ENCODE measurements at places on chromosomes 7 and 10. TPM values are rescaled to one million over a fixed set of nuclear protein-coding genes. Genes with fewer than 3 reads are reported as not detected.

- DNase-seq = no peak
Observed at GRCh38 chr10:929960-930624, 1.4 kb downstream of the LARP4B start.

DNA sequence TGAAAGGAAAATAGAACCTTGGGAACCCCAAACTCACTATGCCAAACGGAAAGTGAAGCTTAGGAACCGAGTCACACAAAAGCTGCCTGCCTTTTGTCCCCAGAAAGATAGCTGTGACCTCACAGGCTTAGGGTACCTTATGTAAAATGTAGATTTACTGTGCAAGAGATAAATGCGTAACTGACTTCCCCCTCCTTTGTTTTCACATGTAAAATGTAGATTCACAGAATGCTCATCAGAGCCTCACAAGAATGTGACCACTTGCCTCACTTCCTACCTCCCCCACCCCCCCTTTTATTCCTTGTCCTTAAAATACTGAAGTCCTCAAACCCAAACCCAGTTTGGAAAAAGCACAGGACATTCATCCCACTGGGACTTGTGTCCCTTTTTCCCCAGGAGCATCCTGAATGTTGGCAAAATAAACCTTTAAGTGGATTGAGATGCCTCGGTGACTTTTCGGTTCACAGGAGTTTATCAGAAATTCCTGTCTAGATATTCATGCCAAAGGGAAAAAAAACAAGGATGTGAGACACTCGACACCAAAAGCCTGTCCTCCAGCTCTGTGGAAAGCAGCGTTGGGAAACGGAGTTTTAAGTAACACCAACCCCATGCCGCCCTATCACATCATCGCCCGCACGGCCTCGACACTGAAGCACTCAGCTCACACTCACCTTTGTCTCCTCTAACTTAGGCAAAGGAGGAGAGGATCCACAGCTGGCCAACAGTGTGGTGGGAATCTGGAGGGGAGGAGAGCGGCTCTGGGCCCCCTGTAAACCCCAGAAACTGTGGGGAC lies 45.9 kb downstream of the SVIL start:
- DNase-seq = no peak

DNA sequence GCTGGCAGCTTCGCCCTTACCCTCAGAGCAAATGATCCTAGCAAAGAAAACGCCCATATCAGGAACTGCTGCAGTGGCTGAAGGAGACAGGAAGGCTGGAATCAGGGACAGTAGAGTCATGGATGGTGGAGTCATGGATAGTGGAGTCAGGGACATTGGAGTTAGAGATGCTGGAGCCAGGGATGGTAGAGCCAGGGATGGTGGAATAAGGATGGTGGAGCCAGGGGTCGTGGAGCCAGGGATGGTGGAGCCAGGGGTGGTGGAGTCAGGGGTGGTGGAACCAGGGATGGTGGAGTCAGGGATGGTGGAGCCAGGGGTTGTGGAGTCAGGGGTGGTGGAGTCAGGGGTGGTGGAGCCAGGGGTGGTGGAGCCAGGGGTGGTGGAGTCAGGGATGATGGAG lies 31.3 kb downstream of the C10orf105 start:
- DNase-seq = no peak

DNA sequence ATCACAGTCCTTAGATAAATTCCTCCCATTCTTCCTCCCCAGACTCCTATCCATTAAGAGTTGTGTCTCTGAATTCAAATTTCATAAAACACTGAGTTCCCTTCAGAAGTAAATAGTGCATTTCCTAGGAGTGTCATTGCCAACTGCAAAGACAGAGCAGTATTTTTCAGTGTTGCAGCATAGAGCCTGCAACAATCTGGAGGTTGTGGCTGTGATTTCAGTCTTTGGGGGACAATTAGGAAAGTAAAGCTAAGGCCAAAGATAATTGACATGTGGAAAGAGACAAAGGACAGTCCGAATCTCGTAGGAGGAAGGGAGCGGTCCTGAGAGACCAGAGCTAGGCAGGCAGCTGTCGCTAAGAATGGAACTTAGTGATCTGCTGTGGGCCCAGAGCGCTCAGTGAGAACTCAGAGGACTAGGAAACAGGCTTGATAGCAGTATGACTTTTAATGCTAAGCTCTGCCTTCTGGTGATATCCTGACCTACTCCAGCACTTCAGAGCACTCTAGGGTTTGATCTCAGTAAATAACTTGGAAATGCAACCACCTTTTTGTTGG lies 46.2 kb downstream of the PRPF18 start:
- DNase-seq = no peak

- peak; percentile 34 for DNase-seq
Observed at GRCh38 chr10:4074545-4075407, 289.8 kb upstream of the KLF6 start.

SUFU gene
- total RNA-seq = 18.0 TPM

GRCh38 chr7:95593343-95593742 lies 3.0 kb downstream of the PDK4 start:
- DNase-seq = no peak

GRCh38 chr7:30057741-30058140 lies 29.5 kb downstream of the PLEKHA8 start:
- no peak for DNase-seq

- no peak for DNase-seq
Observed at GRCh38 chr10:119640875-119641526, 10.2 kb upstream of the BAG3 start.

- DNase-seq = no peak
Observed at GRCh38 chr10:86742230-86742629, 14.2 kb upstream of the BMPR1A start.

CDHR3 gene
- 1.2 TPM for total RNA-seq

DNA sequence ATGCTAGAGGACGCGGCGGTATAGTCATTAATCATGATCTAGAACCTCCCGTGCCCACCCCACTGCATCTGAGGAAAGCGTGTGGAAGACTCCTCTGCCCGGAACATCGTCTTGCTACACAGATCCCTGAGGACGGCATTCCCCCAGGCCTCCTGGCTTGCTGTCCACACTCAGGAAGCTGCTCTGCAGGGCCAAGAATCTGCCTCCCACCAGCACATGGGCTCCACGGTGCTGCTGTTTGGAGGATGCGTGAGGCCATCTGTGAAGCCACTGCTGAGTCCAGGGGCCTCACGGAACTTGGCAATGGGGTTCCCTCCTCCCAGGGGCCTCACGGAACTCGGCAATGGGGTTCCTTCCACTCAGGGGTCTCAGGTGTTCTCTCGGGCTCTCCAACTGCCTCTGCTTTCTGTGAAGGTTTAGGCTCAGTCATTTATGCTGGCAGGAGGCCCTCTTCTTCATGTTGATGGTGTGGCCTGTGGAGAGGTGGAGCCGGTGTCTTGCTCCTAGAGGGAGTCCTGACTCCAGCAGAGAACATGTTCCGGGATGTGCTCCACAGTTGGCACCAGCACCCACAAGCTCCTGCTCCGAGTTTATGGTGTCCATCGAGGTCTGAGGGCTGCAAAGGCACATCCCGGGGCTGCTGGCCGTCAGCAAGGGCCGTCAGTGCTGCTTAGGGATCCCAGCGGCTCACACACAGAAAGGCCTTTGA lies 273.3 kb downstream of the DNAJB6 start:
- DNase-seq = no peak

- no peak for DNase-seq
Observed at GRCh38 chr7:3922175-3922635, 621.2 kb downstream of the SDK1 start.

MMP21 gene
- not detected for total RNA-seq

PAPSS2 gene
- 0.13 TPM for total RNA-seq

DNA sequence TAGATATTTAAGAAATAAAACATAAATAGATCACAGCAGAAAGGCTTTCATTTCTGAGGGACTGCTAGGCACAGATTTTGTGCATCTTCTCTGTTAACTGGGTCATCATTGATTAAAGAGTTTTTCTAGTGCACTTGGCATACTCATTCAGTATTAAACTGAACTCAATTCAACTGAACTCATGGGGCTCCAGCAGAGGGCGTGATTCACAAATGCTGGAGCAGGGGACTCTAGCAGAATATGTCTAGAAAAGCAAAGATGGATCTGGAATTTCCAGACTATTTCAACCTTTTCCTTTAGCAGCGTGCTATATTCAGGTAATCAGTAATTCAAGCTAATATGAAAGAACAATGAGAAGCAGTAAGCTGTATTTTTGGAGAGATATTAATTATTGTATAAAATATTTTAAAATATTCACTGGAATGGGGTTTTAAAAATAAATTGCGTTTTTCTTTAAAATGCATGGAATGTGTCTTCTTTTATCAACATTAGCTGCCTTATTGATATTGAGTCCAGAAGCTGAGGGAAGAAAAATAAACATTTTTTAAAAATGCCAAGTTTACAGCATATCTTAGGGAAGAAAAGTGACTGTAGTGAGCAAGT lies 296.8 kb upstream of the CACNA2D1 start:
- DNase-seq = no peak

GRCh38 chr7:44075296-44076075 lies 6.8 kb downstream of the POLM start:
- no peak for DNase-seq

GRCh38 chr10:114173603-114173920 lies 441 bp downstream of the CCDC186 start:
- no peak for DNase-seq

DNA sequence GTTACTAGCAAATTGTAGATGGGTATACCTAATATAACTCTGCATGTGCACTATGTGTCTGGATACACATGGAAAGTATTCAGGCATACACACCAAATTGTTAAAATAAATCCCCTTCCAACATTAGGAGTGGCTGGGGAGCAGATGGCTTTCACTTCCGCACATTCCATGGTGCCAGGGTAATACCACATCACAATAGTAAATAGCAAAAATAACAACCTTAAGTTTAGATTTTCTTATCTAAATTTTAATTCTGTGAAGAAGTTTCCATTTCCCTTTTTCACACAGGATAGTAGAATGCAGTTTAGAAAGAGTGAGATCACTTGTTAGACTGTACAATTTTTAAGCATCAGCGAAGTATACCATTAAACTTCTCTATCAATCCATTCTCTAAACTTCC lies 5.8 kb upstream of the ALOX5 start:
- DNase-seq = no peak

- no peak for DNase-seq
Observed at GRCh38 chr7:36601601-36602000, 122.7 kb downstream of the AOAH start.

DDC gene
- total RNA-seq = not detected

DNA sequence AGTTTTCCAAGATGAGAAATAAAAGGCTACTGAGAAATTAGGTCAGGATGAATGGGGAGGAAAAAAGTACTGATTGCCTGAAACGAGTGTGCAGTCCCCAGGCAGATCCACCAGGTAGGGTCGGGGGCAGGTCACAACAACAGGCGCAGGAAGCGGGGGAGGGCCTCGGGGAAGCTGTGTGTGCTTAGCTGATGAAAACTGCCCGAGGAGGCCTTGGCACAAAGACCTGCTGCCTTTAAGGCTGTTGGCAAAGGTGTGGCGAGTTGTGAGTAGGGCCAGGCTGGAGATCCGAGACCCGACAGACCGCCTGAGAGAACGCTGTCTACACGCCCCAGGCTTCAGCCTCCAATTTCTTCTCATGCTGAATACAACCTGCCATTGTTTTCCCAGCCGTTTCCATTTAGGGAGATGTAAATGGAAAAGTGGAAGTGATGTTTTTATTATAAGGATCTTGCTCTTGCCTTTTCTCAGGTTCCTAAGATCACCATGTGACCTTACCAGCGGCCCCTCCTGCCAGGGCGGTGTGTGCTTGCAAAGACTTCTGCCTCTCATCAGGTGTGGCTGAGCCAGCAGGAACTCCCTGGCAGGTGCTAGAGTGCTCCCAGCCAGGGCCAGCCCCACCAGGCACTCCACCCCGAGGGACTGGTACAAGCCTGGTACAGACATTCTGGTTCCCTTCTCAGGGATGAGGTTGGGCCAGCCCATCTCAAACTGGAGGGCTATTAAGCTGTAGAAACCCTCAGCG lies 60.8 kb downstream of the DLG5 start:
- DNase-seq = no peak

- DNase-seq = no peak
Observed at GRCh38 chr10:63645195-63645594, 124.0 kb downstream of the REEP3 start.

DNA sequence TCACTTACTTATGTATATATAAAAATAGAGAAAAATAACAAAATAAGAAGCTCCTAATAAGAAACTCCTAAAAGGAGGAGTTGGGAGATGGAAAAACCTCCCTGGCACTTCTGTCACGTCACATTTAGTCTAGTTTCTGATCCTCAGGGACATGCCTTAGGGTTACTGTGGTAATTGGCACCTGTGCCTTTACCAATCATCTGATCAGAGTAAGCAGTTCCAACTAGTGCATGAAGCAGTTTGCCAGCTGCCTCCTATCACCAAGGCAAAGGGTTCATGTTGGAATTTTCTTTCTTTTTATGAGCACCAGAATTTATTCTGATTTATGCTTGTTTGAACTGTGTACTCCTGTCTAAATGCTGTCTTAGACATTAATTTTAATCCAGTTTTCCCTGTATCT lies 49.9 kb downstream of the ARL4A start:
- DNase-seq = no peak

DNA sequence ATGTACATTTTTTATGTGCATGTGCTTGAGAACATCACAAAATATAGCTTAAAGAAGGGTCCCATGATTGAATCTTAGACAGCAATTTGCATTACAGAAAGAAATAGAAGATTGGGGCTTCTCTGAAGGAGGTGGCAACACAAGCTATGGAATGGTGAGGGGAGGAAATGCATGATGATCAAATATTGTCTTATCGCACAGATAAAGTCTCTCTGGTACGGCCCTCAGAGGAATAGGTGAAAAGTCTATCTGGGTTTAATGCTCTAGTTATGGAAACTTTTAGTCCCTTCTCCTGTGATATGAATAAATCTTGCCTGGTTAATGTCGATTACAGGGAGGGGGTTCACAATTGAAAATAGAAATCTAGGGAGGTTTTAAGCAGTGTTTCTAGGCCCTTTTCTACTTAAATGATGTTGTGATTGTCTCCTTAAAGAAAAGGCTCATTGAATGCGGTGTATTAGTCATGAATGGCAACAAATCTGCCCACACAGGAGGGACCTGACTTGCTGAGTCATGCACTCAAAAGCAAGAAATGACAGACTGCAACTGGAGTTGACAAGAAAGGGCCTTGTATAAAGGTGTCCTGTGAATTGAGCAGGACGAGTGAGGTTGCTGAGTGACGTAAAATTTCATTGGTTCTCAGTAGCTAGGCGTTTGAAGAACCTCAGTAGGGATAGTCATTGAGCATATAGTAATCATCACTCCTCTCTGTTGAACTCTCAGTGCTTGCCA lies 133.4 kb upstream of the CSTF2T start:
- peak; percentile 17 for DNase-seq

- peak; percentile 86 for DNase-seq
Observed at GRCh38 chr10:31928549-31929260, at the start of gene ARHGAP12. Gene ARHGAP12, minus strand, starts transcription at chr10:31928831. Its CDS starts 19,976 bp downstream, at chr10:31908855.

ST7 gene
- 6.7 TPM for total RNA-seq

Measured in activated CD4-positive, alpha-beta memory T cell treated with anti-CD3 and anti-CD28 coated beads, Interleukin-2, amount 10 ng/mL, durations not matched to agents 7 days and 5 days (primary cell).